ENCODE measurements at places on chromosomes 4 and X.

GRCh38 chr4:10715696-10716095, 31.1 kb upstream of the CLNK start:
- DNase-seq: peak; percentile 29

DNA sequence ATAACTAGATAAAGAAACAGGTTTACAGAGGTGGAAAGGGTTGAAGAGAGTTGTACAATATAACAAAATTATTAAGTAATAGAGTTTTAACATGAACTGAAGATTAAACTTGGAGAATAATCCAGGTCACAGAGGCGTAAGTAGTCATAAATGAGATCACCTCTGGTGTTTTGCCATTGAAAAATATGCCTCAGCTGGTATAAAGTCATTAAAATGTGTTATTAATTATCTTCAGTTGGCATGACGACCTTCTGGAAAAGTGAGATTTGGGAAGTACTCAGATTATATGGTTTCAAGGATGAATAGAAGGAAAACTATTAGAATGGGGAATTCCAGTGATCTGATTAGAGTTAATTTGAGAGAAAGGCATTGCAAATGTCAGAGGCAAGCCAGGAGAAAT, 237.5 kb upstream of the ANXA10 start:
- no peak for DNase-seq

DNA sequence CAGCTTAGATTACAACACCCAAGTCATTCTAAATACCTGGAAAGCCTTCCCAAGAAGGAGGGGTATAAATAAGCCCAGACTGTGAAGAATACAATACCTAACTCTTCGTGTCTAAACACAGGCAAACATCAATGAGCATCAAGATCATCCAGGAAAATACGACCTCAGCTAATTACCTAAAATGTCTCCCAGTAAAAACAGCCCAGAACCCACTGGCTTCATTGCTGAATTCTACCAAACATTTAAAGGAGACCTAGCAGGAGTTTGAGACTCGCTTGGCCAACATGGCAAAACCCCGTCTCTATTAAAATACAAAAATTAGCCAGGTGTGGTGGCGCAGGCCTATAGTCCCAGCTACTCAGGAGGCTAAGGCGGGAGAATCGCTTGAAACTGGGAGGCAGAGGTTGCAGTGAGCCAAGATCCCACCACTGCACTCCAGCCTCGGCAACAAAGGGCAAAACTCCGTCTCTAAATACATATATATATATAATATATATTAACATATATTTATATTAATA, 19.1 kb upstream of the HSFX4 start:
- no peak for DNase-seq

DNA sequence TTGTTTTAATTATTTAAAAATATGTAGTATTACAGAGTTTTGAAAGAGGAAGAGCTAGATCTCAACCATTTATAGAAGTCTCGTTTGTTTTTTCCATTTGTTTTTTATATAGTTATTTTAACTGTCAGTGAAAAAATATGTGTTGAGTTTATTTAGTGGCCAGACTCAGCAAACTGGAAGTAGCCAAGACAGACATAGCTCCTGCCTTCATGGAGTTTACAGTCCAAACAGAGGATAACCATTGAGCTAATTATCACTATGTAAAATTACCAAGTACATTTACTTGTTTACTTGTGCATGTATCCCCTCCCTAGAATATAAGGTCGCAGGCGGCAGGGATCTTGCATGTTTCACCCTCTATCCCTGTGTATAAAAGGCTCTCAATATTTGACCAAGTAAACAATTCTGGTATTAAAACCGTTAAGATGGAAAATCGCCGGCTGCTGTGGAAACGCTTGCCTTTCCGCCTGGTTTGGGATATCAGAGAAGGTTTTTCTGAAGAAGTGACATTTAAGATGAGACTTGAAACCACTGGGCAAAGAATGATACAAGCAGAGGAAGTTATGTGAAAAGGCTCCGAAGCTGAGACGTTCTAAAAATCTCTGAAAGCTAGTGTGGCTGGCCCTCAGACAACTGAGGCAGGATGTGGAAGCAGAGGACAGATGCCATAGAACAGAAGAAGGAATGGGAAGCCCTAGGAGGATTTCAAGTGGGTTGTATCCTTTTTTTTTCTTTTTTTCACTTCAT, 1.3 kb upstream of the CCNI start:
- no peak for DNase-seq

- DNase-seq: peak; percentile 24
These were observed 105.6 kb downstream of the AMMECR1 start for GRCh38 chrX:110212299-110212698.

- DNase-seq: no peak
These were observed 10.0 kb upstream of the HS3ST1 start for GRCh38 chr4:11438647-11439046.

All from mesenchymal stem cell (in vitro differentiated cells and primary cell).